CD4-positive, alpha-beta T cell treated with Interleukin-15 for 4 hours (primary cell): ENCODE measurements at places on chromosomes 3 and 15.

- DNase-seq = no peak
These were observed 522.8 kb downstream of the CADM2 start for GRCh38 chr3:85481411-85482212.

- no peak for DNase-seq
These were observed 80.6 kb downstream of the PCOLCE2 start for GRCh38 chr3:142808103-142808917.

DNA sequence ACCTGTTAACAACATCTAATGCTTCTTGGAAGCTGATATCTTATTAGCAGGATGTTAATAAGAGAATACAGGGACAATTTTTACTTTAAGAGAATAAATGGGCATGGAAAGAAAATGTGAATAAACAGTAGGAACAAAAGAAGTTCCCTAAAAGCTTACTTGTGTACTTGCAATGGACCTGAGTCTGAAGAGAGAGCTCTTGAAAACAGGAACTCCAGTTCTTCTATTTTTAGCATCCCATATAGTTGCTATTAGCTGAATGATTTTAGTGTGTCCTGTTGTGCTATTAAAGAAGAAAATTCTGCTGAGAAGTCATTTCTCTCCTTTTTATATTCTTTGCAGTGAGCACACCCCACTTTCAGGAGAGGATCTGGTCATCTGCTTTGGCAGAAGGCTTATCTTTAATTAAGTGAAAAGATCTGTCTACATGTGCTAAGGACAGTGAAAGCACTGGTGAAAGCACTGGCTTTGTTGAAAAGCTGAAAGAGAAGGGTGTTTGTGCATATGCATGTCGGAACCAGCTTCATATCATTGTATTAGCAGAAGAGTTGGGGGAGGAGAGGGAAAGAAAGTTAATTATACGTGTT is 1.4 kb upstream of the ST3GAL6 start:
- DNase-seq = no peak

DNA sequence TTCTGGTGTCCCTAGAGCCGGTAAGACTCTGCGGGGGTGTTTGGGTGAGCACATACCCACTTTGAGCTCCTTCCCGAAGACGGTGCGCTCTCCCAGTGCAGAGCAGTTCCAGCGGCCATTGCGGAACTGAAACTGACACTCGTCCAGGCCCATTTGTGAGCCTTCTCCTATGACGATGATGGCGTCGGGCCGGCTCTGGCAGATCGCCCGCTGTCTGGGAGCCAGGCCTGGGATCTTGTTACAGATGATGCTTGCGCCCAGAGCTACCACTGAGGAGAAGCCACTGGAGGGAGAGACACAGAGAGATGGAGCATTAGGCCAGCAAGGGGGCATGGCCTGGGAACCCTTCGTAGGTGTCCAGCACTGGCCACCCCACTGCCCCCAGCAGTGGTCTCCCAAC is 5.0 kb downstream of the WNT7A start:
- no peak for DNase-seq

DNA sequence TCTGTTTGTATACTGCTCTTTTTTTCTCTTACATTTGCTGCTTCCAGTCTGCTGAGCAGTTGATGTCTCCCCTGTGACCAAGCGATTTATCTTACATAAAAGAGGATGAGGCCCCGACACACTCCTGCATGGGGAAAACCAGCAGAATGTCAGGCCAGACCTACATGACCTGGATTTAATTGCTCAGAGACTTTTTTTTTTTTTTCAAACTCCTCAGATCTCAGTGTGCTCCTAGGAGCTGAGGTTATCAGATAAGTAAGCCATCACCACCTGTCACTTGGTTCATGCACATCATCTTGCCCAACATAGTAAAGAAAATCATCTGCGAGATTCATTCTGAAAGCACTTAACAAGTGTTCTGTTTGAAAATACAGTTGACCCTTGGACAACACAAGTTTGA is 163.1 kb downstream of the PLCL2 start:
- no peak for DNase-seq

GRCh38 chr3:53154881-53155285 is 6.1 kb upstream of the PRKCD start:
- DNase-seq = no peak

DNA sequence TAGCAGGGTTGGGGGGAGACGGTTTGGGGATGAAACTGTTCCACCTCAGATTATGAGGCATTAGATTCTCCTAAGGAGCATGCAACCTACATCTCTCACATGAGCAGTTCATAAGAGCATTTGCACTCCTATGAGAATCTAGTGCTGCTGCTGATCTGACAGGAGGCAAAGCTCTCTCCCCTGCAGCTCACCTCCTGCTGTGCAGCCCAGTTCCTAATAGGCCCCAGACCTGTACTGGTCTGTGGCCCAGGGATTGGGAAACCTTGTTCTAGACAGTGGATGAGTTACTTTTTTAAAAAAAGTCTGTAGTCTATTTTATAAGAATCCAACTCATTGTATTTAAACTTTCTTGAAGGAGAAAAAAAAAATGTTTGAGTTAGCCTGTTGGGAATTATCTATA is 100.0 kb downstream of the HHLA2 start:
- DNase-seq = no peak

DNA sequence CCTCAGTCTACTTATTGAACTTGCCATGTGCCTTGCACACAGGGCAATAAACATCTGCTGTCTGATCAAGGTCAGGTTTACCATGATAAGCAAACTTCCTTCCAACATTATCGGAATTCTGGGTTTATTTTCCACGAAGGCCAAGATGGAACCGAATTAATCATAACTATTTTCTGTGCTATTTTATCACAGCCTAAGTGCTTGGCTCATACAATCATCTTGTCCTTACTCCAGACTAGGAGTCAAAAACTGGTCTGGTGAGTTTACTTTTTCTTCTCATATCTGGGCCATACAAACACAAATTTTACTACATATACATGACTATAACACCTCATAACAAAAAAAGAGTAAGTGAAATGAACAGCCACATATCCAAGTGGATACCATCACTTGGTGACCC is 2.3 kb downstream of the FBN1 start:
- no peak for DNase-seq

DNA sequence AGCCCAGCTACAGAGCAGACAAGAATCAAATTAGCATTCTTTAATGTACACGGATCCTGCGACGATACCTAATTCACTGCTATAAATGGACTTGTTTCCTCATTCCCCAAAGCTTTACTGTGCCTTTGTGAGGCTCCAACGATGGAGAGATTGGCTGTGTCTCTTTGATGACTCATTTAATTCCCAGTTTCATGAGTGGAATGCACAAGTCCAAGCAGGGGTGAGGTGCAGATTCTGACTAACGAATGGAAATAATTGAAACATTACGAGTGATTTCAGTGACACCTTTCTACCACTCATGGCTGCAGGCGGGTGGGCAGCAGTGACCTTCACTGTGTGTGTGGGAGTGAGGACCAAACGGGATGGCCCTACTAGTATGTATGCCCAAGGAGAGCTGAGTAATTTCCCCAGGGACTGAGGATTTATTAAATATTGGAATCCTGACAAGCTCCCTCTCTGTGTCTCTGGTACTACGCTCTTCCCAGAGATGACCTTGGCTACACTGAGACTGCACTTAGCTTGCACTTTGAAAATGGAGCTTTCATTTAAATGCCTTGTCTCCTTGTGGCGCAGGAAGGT is 156.7 kb downstream of the CACNA2D3 start:
- DNase-seq = no peak

DNA sequence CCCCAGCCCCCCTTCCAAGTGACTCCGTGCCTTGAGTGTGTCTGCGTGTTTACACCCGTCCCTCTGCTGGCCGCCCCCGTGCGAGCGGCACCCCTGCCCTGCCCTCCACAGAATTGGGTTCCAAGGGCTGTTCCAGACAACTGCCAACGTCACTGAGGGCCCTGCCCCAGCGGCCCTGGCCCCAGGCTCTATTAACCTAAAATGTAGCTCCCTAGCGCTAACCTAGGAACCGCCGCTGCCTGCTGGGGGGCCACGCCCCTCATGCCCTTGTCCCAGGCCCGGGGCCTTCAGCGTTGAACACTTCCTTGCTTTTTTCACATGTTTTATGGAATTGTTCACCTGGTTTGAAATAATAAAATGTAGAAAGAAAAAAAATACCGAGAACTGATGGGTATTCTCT is 10.0 kb upstream of the SEMA3B start:
- no peak for DNase-seq

DNA sequence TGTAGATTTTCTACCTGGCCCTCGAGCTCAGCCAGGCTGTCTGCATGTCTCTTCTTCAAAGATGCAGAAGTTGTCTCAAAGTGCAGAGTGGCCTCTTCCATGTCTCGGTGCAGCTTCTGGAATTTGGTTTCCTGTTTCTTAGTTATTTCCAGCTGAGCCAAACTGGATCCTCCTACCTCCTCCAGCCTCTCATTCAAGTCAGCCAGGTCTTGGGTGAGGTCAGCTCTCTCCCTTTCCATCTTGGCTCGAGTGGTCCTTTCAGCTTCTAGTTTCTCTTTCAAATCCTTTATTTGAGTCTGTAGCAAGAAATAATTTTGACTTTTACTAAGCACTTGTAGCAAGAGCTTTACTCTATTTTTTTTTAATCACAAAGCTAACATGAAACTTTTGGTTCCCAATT is 81.8 kb downstream of the MYH15 start:
- no peak for DNase-seq

DNA sequence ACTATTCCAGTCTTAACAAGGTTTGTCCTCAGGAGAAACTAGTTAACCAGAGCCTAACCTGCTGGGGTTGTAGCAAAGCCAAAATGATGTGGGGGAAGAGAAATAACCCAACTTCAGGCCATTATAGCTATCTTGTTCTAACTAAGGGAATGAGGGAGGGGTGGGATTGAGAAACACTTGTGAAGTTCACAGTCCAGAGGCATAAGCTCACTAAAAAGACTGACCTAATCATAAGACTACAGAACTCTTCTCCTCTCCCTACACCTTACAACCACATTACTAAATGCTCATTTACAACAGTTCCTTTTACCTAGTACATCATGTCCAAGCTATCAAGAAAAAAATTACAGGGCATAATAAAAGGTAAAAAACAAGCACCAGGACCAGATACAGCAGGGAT is 52.8 kb downstream of the UBE3A start:
- DNase-seq = no peak

GRCh38 chr15:70266412-70267121 is 168.8 kb upstream of the TLE3 start:
- no peak for DNase-seq

DNA sequence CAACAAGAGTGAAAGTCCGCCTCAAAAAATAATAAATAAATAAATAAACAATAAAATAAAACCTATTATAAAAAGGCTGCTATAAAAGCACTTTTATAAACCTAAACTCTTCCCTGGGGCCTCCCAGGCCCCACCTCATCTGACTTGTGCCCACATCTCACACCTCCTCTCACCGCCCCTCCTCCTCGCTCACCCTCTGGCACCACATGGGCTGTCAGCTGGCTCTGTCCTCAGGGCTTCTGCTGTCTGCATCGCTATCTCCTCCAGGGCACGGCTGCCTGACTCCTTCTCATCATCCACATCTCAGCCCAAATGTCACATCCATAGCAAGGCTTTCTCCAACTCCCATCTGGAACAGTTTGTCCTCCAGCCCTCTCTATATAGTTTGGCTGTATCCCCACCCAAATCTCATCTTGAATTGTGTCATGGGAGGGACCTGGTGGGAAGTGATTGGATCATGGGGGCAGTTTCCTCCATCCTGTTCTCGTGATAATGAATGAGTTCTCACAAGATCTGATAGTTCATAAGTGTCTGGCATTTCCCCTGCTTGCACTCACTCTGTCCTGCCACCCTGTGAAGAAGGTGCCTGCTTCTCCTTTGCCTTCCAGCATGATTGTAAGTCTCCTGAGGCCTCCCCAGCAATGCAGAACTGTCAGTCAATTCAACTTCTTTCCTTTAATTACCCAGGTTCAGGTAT is 8.8 kb upstream of the SH3BP5 start:
- no peak for DNase-seq

DNA sequence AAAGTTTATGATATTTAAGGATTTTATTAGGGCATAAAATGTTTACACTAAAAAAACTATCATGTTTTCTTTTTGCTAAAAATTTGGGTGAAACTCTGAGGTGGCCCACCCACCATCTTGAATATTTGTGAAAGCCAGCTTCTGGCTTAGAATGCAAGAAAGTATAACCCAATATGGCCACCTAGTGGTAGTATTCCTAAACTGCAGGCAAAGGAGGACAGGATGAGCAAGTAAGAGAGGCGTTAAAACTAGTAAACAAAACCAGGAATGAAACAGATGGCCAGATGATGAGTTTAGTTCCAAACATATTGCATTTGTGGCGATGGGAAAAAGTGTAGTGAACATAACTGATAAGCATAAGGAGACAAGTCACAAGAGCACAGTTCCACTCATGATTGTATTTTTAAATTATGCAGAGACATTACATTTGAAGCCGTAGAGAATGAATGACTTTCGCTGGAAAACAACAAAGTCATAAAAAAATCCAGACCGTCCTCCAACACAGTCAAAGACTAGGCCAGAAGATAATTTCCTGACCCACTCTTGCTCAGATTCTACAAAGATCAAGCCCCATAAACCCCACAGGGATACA is 103.3 kb upstream of the PRTG start:
- DNase-seq = peak; percentile 75

DNA sequence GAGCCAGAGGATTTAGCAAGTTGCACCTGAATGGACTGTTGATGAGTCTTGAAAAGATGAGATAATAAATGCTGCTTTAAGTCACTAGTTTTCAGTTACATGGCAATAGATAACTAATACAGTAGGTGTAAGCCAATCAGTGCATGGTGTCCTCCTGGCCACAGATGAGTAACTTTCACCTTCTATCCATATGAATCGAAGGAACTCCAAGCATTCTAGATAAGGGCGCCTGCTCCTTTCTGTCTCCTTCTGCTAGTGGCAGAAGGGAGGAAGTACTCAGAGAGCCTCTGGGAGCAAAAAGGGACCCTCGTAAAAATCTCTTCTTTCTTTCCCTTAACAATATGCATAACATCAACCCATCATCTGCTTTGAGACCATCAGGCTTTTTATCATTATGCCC is 37.3 kb downstream of the TM6SF1 start:
- DNase-seq = no peak

- DNase-seq = no peak
These were observed 39.9 kb downstream of the DENND4A start for GRCh38 chr15:65752151-65752700.

- DNase-seq = no peak
These were observed 405.5 kb downstream of the RAP2B start for GRCh38 chr3:153567556-153567955.

DNA sequence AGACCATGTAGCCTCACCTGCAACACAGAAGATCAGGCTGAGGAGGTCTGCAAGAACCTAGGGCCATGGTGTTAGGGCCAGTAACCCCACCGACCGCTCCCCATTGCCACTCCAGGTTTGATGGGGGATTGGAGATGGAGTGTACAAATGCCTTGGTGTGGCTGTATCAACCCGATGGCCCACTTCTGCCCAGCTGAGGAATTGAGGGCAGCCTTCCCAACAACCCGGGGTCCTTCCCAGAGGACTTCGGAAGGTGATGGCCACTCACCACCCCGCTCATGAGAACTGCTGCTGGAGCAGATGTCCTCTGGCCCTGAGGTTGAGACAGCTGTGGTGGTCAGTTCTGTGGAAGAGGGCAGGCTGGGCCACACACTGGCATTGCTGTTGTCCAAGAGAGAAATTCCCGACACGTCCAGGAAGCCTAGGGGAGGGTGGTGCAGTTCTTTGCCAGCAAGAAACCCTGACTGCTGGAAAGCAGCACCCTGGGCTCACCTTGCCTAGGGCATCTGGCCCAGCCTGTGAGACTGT is 8.9 kb downstream of the GORASP1 start:
- no peak for DNase-seq
